Placental epithelial cell (primary cell): ENCODE measurements at places on chromosomes 6 and 20. TPM values are rescaled to one million over a fixed set of nuclear protein-coding genes. Genes with fewer than 3 reads are reported as not detected.

Gene VARS1
- 30.2 and 90.0 TPM in 2 replicates for total RNA-seq

Gene PLCB4
- total RNA-seq, result under 0.01 and 0.87 TPM in 2 replicates

Gene NKX2-4
- total RNA-seq, result not detected in 2 replicates

Gene KHDC1L
- not detected in 2 replicates for total RNA-seq

Gene EFCAB8
- not detected in 2 replicates for total RNA-seq

Gene PRICKLE4
- 0.65 and 5.5 TPM in 2 replicates for total RNA-seq

Gene SSTR4
- 0.43 and 3.5 TPM in 2 replicates for total RNA-seq

Gene LY6G6F
- total RNA-seq, result not detected in 2 replicates

Gene RAD21L1
- under 0.01 TPM in 1 of 2 replicates, not detected in the other for total RNA-seq
